NCI-H2029 (cell line): ENCODE measurements at places on chromosomes 11 and 22.

- no peak for DNase-seq
Measured at GRCh38 chr22:21920341-21921183, 32.1 kb downstream of the PPM1F start.

- no peak for DNase-seq
Measured at GRCh38 chr11:47788181-47788580, 21.0 kb upstream of the FNBP4 start.

DNA sequence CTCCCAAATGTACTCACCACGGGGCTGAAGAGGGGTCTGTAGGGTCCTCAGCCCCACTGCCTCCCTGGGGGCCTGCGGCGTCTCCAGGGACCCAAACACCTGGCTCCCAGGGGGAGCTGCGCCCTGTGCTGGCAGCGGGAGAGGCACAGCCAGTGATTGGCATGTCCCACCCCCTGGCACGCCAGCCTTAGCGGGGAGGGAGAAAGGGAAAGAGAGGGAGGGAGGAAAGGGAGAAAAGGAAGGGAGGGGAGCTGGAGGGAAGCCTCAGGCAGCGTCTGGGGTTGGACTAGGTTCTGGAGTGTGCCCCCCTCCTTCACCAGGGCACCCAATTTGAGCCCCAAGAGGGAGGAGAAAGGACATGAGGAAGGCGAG lies at the start of gene CHRM1:
TSS of gene CHRM1 (minus strand) at position 163 of the 372 bp plus-strand sequence. CDS start 10,263 bp downstream, outside the sequence.
- no peak for DNase-seq

- DNase-seq: no peak
Measured at GRCh38 chr22:24514241-24515026, 19.3 kb downstream of the UPB1 start.

GRCh38 chr22:43090130-43090789 lies 1.1 kb upstream of the TTLL1 start:
- DNase-seq: peak; percentile 40

- no peak for DNase-seq
Measured at GRCh38 chr11:131109257-131109656, 193.0 kb upstream of the SNX19 start.

GRCh38 chr22:19759427-19760057 lies 1.0 kb upstream of the TBX1 start:
- DNase-seq: no peak

DNA sequence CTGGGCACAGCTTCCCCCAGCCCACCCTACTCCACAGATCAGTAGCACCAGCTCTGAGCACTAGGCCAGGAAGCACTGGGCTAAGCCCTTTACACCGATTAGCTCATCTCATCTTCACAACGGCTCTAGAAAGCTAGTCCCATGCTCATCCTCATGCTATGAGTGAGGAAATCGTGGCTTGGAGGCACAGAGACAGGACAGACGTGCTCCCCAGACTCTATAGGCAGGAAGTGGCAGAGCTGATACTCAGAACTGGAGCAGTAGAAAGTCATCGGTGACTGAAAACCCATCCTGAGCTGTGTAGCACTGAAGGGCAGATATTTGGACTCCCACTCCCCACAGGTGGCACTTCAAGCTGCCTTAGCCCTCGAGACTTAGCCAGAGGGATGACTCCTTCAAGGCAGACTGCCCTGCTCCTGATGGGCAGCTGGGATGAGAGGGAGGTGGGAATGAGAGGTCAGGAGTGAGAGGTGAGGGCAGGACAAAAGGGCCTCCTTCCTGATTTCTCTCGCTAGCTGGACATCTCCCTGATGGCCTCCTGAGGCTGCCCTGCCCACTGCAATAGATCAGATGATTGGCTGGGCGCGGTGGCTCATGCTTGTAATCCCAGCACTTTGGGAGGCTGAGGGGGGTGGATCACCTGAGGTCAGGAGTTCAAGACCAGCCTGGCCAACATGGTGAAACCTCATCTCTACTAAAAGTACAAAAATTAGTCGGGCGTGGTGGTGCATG lies 9.7 kb downstream of the CD5 start:
- no peak for DNase-seq

GRCh38 chr11:110988671-110989070 lies 256.9 kb upstream of the POU2AF2 start:
- no peak for DNase-seq

GRCh38 chr11:111472228-111472627 lies 40.0 kb downstream of the BTG4 start:
- no peak for DNase-seq

GRCh38 chr11:127619946-127620345 lies 619.4 kb upstream of the KIRREL3 start:
- DNase-seq: no peak

GRCh38 chr11:80441821-80442220 lies 1001.0 kb upstream of the TENM4 start:
- DNase-seq: no peak

GRCh38 chr11:82586581-82586980 lies 147.1 kb downstream of the FAM181B start:
- no peak for DNase-seq
